Stimulated activated CD8-positive, alpha-beta memory T cell treated with anti-CD3 and anti-CD28 coated beads, Interleukin-12 subunit alpha, Interleukin-12 subunit beta, amount 100 ng/mL, for 4 hours (primary cell): ENCODE measurements at places on chromosomes 1 and 21.

DNA sequence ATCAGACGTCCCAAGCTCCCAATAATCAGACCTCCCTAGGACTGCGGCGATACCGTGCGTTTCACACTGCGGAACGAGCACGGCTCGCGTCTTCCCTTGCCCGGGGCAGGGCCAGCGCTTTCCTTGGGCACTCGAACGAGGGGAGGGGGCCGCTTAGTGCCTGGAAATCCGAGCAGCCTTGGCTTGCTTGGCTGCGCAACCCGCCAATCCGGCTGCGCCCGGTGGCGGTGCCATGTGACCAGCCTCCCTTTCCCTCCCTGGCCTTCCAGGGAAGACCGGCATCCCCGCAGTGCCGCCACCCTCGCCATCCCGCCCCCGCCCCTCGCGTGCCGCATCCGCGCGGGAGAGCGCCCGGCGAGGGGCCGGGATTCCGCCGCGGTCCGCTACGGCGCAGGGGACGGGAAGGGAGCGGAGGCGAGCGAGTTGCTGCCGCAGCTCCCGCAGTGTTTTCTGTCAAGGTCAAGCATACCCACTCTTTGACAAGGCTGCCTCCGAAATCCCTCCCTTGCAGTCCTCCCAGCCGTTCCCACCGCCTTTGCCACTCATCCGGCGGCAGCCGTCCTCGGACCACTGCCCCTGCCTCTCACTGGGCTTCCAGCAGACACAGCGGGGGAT, 8.3 kb upstream of the RNF19B start:
- no peak for DNase-seq

- no peak for DNase-seq
These were observed 3.9 kb upstream of the MMP23B start for GRCh38 chr1:1627829-1628753.

DNA sequence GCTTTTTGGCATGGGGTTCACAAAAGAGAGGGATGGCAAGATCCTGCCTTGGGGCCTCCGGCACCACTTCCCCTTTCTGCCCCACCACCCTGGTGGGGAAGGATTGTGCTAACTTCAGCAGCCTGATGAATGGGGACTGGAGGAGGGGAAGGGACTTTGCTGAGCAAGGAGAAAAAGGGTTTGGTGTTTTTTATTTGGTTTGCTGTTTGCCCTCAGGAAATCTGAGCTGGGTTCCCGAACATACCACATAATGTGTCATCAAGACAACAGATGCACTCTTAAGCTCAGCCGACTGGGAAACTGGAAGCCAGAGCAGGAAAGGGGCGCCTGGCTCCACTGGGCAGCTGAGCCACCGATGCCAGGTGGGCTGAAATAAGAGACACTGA, 19.8 kb downstream of the OLFML2B start:
- DNase-seq: no peak

DNA sequence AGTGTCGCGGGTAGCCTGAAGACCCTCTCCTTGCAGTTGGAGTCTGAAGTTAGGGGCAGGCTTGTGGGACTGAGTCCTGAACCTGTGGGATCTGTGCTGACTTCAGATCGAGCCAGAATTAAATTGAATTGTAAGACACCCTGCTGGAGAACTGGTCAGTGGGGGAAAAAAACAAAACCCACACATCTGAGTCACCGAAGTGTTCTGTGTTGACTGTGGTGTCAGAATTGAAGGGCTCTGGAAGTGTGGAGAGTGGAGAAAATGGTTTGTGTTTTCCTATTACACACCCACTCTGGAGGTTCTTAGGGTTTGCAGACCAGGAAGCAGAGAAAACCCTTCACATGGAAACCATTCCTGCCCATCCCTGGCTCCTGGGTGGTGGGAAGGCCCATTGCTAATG, 209.5 kb upstream of the GALNT2 start:
- no peak for DNase-seq

GRCh38 chr21:44952116-44952928, 12.5 kb downstream of the SLX9 start:
- DNase-seq: no peak
